Colonic mucosa (tissue), 4 donors: ENCODE measurements at places on chromosomes 3 and 15. TPM values are rescaled to one million over a fixed set of nuclear protein-coding genes. Genes with fewer than 3 reads are reported as not detected.

ADGRG7 gene
- 13.4 TPM for total RNA-seq

GXYLT2 gene
- 7.3 TPM for total RNA-seq

ALCAM gene
- total RNA-seq = 29.6 TPM

ANKUB1 gene
- total RNA-seq = not detected

PLA2G4E gene
- not detected for total RNA-seq

CCR9 gene
- not detected for total RNA-seq

GRCh38 chr15:75834021-75834420, 9.2 kb upstream of the UBE2Q2 start:
- DNase-seq = no peak

DNA sequence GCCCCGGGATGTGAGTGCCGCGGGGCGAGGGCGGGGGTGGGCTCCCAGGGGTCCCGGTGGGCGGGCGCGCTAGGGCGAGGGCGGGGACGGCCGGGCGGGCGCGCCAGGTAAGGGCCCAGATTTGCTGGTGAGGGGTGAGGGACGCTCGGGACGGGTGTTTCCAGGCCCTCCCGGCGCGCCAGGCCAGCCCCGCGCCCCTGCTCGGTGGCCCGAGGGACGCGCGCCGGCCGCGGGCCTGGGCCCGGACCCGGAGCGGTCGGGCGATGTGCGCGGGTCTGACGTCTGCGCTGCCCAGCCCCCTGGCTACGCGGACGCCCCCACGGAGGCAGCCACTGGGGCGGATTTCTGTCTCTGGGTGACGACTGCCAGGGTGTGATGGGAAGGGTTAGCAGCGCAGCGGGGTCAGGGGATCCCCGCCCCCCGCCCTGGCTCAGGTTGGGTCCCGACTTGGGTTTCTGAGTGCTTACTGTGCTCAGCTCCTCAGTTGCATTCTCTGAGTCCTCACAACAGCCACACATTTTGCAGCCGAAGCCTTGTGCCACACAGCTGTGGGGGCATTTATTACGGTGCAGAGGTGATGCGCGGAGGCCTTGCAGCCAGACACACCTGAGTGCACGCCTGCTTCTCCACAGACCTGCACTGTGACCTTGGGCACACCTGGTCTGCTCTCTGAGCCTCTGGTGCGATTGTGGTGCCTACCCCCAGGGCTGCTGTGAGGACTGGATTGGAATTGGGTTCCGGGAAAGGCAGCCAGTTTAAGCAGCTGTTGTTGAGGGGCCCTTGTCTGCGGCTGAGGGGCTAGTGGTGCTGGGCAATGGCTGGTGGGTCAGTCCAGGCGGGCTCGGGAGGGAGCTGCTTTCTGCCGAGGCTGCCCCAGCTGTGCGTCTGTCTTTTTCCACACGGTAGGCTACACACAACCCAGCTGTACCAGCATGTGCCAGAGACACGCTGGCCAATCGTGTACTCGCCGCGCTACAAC, 523 bp downstream of the HDAC11 start:
- DNase-seq = peak; percentile 47

- DNase-seq = no peak
Measured at GRCh38 chr3:36596419-36596818, 167.9 kb downstream of the DCLK3 start.

- no peak for DNase-seq
Measured at GRCh38 chr3:119347036-119347435, 52.9 kb downstream of the ARHGAP31 start.

- DNase-seq = no peak
Measured at GRCh38 chr3:4362523-4362922, 59.4 kb downstream of the SETMAR start.

DNA sequence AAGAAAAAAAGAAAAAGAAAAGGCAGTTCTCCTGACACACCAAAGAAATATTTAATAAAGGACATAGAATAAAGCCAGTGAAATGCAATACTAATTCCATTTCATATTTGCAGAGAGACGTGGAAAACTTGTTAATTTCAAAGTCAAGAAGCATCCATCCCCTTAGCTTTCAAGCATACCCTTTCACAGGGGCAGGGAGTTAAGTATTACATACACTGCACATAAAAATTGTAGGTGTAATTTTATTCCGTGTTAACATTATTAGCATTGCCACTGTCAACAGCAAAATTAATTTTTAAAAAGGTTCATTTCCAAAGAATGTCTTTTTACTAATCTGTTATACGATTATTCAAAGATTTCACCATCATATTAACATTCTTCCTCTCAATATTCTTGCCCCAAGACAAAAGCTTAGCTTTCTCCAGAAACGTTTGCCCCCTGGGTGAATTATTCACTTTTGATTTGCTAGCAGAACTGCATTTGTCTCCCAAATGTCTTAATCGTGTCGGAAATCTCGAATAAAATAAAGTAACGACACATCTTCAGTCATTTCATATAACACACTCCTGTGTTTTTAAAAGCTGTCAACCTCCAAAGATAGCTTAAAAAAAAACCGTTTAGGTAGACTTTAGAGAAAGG, 517.9 kb downstream of the MECOM start:
- no peak for DNase-seq

- DNase-seq = no peak
Measured at GRCh38 chr3:147736226-147736625, 327.1 kb downstream of the ZIC1 start.

GRCh38 chr3:33729993-33730392, 11.9 kb upstream of the CLASP2 start:
- DNase-seq = no peak

- DNase-seq = peak; percentile 83
Measured at GRCh38 chr3:45145681-45146614, at the start of gene CDCP1. Gene CDCP1, minus strand, starts transcription at chr3:45146378. Its CDS starts 91 bp downstream, at chr3:45146287.
